ENCODE measurements at places on chromosomes 1 and 21. TPM values are rescaled to one million over a fixed set of nuclear protein-coding genes. Genes with fewer than 3 reads are reported as not detected.
A peak's percentile ranks its signal among the peaks of the same experiment; 100 is the strongest.

Gene PTGFRN
- total RNA-seq: 167 TPM

Gene C1orf56
- 11.0 TPM for total RNA-seq

Gene SGIP1
- 4.7 TPM for total RNA-seq

- H3K36me3 ChIP-seq: no peaks in the 10 kb centered on the region
- H3K27ac ChIP-seq: no peak overlapping the region
- H3K27me3 ChIP-seq: no peaks in the 10 kb centered on the region
- H3K4me3 ChIP-seq: no peak overlapping the region
- no peak for DNase-seq
These were observed 39.5 kb upstream of the SGIP1 start for GRCh38 chr1:66494482-66494881.

DNA sequence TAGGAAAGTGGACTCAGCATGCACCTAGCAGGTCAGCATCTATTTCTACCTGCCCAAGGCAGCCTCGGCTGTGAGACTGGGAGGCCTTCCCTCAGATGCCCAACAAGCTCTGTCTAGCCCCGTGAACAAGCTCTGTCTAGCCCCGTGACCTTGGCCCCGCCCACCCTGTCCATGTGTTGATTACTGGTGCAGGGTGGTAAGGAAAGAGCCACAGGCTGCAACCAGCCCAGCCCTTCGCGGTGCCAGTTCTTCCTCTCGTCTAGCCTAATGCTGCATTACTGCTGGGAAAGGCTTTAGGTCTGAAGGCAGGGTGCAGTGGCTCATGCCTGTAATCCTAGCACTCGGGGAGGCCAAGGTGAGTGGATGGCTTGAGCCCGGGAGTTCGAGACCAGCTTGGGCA is 2.2 kb downstream of the GPR153 start:
- H3K4me3 ChIP-seq: no peak overlapping the region
- no peak overlapping the region for H3K27ac ChIP-seq
- peaks cover 44% of the 10 kb centered on the region for H3K27me3 ChIP-seq
- H3K36me3 ChIP-seq: no peaks in the 10 kb centered on the region
- no peak for DNase-seq

- no peaks in the 10 kb centered on the region for H3K36me3 ChIP-seq
- peaks cover 62% of the 10 kb centered on the region for H3K4me1 ChIP-seq
- no peaks in the 10 kb centered on the region for H3K27me3 ChIP-seq
- H3K27ac ChIP-seq: peak overlapping the region; percentile 93
These were observed 1.1 kb downstream of the LRRC8C start for GRCh38 chr1:89633800-89634625.

DNA sequence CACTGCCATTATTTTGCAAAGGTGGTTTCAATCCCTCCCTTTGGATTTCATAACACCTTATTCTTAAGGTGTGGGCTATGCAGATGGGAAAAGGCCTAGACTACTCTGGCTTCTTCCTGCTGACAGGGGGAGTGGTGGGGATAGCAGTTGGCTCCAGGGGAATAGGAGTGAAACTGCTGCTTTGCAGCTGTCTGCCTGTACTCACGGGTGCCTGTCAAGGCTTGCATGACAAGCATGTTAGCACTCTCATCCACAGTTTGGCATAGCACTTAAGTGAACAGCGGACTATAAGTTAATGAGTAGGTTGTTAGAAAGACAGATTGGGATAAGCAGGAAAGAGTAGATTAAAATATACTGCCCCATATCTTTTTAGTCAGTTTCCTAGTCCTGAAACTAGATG is 287.5 kb upstream of the DAB1 start:
- H3K4me3 ChIP-seq: no peak overlapping the region
- H3K36me3 ChIP-seq: no peaks in the 10 kb centered on the region
- H3K27ac ChIP-seq: no peak overlapping the region
- H3K4me1 ChIP-seq: no peaks in the 10 kb centered on the region

DNA sequence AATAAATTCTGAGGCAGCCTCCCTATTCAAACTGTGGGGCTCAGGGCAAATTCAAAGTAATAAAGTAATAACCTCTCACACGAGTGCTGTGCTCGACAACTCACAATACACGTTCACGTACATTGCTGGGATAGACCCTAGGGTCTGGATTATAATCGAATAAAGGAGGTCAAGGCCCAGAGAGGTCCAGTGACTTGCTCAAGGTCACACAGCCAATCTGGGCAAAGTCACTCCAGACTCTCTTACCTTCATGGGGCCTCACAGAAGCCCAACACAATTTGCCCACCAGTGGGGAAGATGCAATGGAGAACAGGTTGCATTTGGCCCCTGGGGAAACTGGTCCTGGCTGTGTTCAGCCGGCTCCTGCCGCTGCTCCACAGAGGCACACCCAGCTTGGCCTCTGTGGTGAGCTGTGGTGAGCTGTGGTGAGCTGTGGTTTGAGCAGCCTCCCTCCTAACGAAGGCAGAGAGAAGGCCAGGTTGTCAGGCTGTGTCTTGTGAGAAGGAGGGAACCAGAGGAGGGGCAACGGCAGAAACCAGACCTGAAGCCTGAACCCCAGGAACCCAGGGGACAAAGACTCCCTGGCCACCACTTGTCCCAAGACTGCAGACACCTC is 35.1 kb downstream of the NUAK2 start:
- DNase-seq: no peak
- H3K36me3 ChIP-seq: no peaks in the 10 kb centered on the region
- H3K4me3 ChIP-seq: no peak overlapping the region
- peaks cover 7% of the 10 kb centered on the region for H3K4me1 ChIP-seq

Gene S100A1
- 3,035 TPM for total RNA-seq

Gene KCNA2
- 1.5 TPM for total RNA-seq

Gene MFAP2
- 2.6 TPM for total RNA-seq

Gene MROH9
- total RNA-seq: not detected

Gene LRRN2
- 2.1 TPM for total RNA-seq

Gene ACTL8
- not detected for total RNA-seq

GRCh38 chr21:45224189-45224938 is 63.3 kb downstream of the POFUT2 start:
- H3K27me3 ChIP-seq: peaks cover 4% of the 10 kb centered on the region
- H3K4me3 ChIP-seq: no peak overlapping the region
- H3K4me1 ChIP-seq: no peaks in the 10 kb centered on the region
- no peak for DNase-seq
- no peak overlapping the region for H3K27ac ChIP-seq

Gene TIMM17A
- 87.0 TPM for total RNA-seq

Gene PUM1
- 91.2 TPM for total RNA-seq

Gene VWA5B1
- total RNA-seq: not detected

Gene C21orf91
- total RNA-seq: 12.3 TPM

Gene CYP2J2
- 100 TPM for total RNA-seq

DNA sequence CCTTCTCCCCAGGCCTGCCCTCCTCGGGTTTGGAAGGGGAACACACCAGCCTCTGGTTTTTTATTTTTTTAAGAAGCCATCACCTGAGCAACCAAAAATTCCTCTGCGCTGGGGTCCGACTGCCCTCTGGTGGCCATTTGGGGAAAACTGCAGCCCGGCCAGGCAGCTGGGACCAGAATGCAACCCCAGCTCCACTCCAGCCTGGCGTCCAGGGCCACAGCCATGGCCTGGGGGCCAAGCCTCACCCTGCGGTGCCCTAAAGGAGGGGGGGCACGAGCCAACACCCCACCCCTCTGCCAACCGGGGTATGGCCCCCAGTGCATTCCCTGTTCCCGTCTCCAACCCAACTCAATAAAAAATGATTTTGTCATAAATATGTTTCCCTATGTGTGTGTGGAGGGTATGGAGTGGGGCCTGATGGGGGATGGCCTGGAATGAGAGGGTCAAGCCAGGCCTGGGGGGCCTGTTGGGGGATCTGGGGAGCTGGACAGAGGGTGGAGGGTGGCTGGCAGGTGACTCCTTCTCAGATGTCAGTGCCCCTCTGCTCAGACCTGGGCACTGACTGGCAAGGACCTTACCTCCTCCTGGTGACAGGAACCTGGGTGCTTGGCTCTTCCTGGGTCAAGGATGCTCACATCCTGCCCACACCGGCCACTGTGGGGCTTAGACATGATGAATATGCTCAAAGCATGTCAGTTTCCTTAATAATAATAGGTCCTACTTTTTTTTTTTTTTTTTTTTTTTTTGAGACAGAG is 3.2 kb downstream of the GPR3 start:
- H3K4me3 ChIP-seq: no peak overlapping the region
- DNase-seq: peak; percentile 70
- peak overlapping the region; percentile 30 for H3K27ac ChIP-seq
- H3K4me1 ChIP-seq: peaks cover 72% of the 10 kb centered on the region
- no peaks in the 10 kb centered on the region for H3K27me3 ChIP-seq
- H3K36me3 ChIP-seq: no peaks in the 10 kb centered on the region
